ELR (cell line): ENCODE measurements at places on chromosomes 3 and 15.

DNA sequence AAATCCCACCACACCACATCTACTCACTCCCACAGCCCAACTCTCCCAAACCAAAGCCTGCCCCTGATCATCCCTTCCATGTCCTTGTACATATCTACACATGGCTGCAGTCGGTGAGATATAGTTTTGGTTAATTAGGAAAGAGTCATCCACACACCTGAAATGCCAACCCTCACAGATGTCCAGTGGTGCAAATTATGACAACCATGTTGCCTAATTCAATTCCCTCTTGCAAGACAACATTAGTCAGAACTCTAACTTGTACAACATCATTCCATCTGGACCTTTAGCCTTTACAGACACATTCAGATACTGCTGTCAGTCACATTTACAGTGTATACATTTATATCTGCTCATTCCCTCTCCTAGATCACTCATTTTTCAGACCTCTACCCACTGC is 41.2 kb downstream of the TUBGCP4 start:
- no peak for DNase-seq

GRCh38 chr15:62344806-62345539 is 179.9 kb upstream of the C2CD4B start:
- peak; percentile 58 for DNase-seq

DNA sequence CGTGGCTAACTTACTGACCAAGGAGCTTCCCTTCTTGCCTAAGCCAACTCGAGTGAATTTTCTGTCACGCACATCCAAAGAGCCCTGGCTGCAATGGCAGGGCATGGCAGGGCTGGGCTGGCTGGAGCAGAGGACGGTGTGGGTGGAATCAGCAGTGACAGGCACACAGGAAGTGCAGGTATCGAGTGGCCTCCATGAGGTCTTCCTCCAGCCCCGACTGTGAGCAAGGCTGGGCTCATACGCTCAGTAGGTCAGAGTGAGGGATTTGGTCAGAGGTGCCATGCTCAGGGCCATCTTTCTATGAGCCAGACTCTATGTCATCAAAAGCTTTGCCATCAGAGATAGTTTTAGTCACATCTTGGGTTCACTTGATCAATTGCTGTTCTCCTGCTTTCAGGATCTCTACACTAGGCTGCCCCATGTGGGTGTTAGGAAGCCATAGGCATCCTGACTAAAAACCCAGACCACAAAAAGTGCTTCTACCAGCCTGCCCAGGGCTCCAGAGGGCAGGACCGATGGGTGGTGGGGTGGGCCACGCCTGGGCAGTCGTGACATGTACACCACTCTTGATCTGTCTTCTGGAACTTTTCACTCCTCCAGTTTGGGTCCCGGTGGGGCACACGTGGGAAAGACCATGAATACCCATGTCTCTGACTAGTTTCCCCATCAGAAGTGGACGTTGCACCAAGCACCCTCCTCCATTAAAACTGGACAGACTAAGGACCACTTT is 22.6 kb upstream of the COMMD4 start:
- no peak for DNase-seq

- DNase-seq: no peak
Observed at GRCh38 chr3:132241776-132242514, 75.3 kb upstream of the ACP3 start.

DNA sequence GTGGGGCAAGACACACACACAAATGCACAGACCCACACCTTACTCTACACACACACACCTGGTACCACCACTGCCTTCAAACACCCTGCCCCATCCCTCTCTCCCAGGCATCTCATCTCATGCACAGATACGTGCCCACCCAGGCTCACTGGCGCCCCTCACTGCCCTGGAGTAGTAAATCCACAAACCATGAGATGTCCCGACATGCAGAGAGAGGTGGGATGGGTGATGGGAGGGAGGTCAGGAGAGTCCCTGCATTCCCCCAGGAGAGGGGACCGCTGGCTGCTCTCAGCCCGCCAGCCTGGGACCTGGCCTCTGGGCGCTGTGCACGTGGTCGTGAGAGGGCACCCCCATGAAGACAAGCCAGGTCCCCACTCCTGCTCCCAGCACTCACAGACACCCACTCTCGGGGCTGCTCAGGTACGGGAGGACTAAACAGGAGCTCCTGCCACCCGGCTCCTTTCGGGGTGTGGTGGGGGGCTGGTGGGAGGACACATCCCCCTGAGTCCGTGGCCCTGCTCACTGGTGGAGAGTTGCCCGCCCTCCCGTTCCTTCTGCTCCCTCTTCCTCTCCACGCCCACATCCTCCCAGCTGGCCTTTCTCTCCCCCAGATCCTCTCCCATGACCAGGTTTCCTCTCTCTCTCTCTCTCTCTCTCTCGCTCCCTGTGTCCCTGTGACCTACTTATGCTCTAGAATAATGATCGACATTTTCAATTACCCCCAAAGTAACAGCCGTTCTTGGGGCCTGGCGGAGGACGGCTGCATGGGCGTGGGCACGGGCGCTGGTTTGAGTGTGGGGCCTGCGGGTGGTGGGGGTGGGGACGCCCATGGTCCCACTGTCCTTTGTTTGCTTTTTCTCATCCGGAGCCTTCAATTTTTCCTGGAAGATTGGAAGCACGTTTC is 18.9 kb upstream of the CSPG4 start:
- DNase-seq: no peak

GRCh38 chr3:139835830-139836683 is 98.9 kb upstream of the CLSTN2 start:
- DNase-seq: no peak

DNA sequence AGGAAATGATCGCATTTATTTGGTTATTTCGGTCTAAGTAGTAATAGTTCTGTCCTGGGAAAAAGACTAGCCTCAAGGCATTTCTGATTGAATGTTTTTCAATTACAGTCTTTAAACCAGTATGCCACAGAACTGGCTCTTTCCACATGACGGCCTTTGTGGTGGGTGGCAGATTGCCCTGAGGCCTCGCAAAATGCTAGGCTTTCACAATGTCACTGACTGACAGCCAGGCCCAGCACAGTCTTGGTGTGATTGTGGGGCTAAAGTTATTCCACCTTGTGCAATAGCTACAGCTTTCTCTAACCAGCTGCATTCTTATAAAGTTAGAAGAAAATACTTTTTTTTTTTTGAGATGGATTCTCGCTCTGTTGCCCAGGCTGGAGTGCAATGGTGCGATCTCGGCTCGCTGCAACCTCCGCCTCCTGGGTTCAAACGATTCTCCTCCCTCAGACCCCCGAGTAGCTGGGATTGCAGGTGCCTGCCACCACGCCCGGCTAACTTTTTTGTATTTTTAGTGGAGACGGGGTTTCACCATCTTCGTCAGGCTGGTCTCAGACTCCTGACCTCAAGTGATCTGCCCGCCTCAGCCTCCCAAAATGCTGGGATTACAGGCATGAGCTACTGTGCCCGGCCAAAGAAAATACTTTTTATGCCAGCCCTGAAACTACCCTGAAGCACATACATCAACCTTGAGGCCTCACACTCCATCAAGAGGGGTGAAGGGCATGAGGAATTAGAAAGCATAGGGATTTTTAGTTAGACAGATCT is 2.5 kb upstream of the ADIPOQ start:
- no peak for DNase-seq

DNA sequence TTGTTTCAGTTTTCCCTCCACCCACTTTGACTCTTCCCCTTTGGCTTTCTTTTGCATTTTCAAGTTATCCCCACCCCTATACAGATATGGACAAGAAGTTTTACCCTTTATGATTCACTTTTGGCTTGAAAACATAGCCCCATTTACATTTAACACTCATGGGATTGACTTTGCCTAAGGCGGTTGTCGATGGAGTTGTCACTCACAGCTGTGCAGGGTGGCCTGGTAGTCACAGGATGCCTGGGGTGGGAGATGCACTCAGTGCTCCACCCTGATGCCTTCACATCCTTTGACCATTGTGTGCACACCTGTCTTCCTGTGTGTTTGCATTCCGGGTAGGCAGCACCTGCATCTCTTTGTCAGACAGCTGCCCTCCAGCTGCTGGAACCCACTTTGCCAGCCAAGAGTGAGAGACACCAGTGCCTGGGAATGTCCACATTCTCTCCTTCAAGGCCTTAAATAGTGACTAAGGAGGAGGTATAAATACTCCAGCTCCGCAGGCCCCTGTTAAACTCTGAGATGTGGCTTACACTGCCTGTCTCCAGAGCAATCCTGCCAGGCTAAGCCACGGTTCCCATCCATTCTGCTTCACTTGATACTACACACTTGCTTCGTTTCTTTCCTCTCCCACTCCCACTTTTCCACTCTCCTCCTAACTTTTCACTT is 191.5 kb upstream of the SLC24A5 start:
- no peak for DNase-seq

- no peak for DNase-seq
Observed at GRCh38 chr3:170486398-170486797, 67.7 kb downstream of the CLDN11 start.

DNA sequence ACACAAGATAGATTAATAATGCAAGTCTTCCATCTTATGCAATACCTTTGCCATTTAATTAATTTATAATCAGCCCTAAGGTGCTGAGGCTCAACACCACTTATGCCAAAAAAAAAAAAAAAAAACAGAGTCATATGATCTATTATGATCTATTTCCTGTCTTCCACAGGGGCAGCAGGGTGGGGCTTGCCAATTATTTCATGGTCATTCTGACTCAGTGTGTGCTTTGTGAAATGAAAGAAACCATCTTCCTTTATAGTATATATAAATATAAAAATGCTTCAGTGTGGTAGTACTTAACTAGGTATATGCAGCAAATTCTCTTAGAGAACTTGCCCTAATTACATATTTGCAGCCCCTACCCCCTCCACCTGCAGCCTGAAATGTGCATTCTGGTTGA is 7.2 kb upstream of the RARB start:
- DNase-seq: peak; percentile 36

DNA sequence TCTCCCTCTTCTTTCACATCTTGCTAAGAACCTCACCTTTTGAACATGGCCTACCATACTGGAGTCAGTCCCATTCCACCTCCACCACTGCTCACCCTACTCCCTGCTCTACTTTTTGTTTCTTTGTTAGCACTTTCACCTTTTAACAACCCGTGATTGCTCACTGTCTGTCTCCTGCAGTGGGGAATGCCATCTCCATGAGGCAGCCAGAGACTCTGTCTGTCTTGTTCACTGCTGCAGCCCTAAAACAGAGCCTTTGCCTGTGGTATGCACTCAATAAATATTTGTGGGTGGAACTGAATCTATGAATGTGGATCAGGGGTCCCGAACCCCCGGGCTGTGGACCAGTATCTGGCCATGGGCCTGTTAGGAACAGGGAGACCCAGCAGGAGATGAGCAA is 16.5 kb upstream of the TLE3 start:
- peak; percentile 13 for DNase-seq

DNA sequence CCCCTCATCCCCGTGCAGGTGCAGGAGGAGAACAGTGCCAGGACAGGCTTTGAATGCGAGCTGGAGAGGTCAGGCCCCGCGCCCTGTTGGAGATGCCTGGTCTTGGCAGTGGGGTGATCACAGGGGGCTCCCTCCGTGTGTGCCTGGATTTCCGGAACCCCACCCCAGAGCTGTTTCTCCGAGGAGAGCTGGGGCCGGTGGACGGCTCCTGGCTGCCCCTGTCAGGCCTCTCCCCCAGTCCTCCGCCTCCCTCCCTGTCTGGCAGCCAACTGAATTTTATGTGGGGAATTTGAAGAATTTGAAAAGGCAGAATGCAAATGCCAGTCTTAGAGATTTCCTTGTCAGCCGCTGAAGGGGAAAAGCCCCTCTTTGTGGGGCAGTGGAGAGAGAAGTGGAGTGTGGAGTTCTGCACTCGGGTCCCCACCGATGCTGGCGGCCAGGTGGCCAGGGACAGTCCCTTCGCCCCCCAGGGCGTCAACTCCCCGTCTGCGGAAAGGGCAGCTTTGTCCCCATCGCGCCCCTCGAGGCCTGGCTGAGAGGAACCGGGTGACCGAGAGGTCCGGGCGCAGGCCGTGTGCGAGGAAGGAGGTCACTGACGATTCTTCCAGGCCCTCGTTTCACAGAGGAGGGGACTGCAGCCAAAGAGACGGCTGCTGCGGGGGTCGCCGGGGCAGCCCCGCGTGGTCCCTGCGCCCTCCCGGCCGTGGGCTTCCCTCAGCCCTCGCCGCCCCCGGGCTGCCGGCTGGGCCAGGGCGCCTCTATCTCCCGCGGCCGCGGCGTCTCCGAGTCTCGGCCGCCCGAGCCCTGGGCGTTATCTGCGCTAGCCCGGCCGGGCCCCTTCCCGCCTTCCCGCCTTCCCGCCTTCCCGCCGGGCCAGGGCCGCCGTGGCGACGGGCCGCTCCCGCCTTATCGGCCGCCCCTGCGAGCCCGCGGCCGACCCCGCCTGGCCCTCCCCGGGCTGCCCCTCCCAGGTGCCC is 56.0 kb upstream of the LCTL start:
- no peak for DNase-seq

DNA sequence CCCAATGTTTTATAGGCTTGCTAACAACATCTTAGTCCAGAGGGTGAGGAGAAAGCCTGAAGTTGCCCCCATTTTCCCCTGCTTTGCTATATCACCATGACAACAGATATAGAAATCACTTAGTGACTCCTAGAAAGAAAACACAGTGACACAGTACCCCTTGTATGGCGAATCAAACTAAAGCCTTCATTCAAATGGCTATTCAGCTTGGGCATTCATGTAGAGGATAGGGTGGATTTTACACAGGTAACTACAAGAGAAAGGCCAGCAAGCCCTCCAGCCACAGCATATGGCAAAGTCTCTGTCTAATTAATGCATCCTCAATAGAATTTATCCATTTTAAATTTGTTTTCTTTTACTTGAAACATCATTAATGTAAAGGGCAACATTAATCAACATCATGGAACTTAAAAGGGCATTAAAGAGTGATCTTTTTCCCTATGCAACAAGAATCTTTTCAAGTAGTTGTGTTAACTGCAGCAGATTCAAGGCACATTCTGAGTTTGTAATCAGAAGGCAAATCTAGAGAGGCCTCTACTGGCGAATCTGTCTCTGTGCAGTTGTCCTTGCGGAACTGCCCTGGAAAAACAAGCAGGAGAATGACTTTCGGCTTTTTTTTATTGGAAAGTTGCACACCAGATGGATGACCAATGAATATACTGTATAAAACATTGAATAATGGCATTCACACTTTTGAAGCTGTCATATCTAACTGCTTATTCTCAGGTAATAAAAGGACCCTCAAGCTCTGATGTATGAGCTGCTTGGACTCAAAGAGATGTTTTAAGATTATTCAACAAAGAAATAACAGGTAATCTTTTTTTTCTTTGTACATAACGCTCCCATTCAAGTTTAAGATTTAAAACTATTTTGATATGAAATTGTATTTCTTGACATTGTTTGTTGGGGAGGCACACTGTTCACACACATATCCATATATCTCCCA is 621.7 kb upstream of the AGTR1 start:
- peak; percentile 75 for DNase-seq
